ENCODE measurements at places on chromosomes 1 and 21.

DNA sequence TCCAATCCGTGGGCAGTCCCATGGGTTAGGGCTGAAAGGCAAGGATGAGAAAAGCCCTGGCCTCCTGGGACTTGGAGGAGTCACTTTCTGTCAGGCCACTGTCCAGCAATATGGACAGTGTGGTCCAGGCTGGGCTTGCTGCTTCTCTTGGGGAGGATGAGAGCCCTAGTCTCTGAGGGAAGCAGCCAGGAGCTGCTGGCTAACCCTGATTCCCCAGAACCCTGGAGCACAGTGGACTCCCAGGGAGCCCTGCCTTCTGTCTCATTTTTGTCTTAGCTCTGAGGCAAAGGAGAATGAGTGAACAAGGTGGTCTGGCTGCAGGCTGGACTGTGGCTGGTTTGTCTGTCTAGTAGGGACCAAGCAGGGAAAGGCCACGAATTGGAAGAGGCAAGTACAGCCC is 23.8 kb upstream of the EDN2 start:
- DNase-seq = no peak

DNA sequence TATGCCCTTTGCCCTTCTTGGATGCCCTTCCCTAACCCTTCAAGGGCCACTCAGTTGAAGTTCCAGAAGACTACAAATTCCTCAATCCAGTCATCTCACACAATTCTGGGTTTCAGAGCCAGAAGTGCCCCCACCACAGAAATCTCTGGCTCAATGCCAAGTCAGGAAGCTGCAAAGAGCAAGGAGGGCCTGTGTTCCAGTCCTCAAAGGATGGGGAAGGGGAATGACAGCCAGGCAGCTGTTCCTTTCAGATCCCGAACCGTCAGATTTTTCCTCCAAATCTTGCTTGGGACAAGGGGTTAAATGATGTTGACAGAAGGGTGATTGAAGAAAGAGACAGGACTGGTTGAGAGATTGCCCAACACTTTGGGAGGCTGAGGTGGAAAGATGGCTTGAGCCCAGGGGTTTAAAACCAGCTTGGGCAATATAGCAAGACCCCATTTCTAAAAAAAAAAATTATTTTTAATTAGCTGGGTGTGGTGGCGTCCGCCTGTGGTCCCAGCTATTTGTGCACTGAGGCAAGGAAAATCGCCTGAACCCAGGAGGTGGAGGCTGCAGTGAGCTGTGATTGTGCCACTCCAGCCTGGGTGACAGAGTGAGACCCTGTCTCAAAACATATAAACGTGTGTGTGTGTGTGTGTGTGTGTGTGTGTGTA is 716 bp upstream of the HPDL start:
- peak; percentile 55 for DNase-seq

DNA sequence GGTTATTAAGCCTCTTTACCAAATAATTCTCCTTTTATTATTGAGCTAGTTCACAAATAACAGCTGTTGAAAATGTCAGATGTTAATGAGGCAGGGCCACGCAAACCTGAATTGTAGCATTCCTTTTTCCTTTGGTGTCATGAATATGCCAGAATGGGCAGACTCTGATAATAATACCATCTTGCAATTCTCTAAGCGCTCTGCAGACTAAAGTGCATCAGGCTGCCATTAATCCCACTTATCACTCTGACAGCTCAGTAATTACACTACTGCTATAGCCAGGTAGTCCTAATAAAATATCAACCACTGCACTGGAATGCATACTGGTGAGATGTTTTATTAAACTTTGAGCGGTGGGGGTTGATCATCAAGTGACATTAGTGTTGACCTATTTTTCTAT is 177.7 kb downstream of the DPYD start:
- no peak for DNase-seq

GRCh38 chr1:167229719-167230385 is 9.2 kb downstream of the POU2F1 start:
- no peak for DNase-seq

- no peak for DNase-seq
Measured at GRCh38 chr1:214574598-214575411, 23.4 kb upstream of the PTPN14 start.

GRCh38 chr1:61182049-61182448 is 99.7 kb downstream of the NFIA start:
- DNase-seq = peak; percentile 78

DNA sequence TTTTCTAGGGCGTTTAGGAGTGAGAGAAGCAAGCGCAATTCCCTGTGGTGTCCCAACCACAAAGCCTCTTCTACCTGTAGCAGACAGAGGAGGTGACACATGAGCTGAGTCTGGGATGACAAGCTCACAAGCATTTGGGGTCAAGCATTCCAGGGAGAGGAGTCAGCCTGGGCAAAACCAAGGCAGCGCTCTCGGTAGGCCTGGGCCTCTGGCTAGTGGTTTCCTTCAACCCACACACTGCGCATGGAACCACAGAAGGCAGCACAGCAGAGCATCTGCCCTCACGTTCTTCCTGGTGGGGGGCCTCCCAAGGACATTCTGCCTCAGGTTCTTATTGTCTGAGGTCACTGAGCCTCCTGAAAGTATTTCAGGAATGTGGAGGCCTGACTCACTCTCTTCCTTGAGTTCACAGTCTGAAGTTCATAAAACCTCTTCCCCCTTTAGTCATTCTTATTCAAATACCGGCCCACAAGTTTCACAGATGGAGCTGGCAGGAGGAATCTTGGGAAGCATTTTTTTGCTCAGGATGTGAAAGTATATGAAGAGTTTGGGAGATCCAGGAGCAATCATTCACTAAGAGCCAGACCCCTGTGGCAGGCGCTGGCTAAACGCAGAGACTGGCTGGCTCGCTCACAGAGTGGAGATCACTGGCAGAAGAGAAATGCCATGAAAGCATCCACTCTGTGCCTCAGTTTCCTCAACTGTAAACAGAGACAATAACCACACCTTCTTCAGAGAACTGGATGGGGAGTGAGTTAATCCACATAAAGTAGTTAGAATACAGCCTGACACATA is 26.8 kb downstream of the CCN1 start:
- DNase-seq = peak; percentile 93

GRCh38 chr1:174874331-174875053 is 125.3 kb upstream of the CACYBP start:
- no peak for DNase-seq

- no peak for DNase-seq
Measured at GRCh38 chr1:227786673-227787512, 28.6 kb upstream of the PRSS38 start.

- peak; percentile 71 for DNase-seq
Measured at GRCh38 chr1:37691497-37692077, 729 bp upstream of the CDCA8 start.
